ENCODE measurements at places on chromosomes 5 and 9.

DNA sequence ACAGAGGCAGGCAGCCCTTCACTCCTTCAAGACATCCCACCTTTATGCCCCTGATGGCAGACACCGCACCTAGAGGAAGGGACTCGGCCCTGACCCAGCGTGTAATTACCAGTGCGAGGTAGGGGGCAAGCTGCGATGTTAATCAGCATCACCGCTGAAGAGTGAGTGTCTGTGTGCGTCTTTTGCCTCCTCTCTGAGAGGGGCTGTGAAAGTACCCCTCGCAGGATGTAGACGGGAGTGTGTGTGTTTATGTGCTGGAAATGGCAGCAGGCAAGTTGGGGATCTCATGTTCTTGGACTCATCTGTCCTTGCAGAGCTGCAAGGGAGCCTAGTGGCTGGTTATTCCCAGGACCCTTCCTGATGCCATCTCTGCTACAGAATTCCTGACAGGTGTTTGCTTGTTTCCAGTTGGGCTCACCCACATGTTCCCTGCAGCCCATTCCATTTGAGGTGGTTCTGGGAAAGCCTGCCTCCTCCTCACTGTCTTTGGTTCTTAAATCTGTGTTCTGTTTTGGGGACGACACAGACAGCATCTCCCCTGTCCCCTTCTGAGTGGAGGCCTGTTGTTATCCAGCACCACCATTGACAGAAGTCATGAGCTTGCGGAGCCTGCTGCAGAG is 70.5 kb downstream of the ZNF618 start:
- DNase-seq = no peak

- no peak for DNase-seq
These were observed 17.8 kb upstream of the SLC25A51 start for GRCh38 chr9:37921546-37922300.

- DNase-seq = no peak
These were observed 730.1 kb downstream of the NR2F1-AS1 start for GRCh38 chr5:92850886-92851285.

- no peak for DNase-seq
These were observed 2353.8 kb downstream of the MAT2B start for GRCh38 chr5:165859251-165859650.

DNA sequence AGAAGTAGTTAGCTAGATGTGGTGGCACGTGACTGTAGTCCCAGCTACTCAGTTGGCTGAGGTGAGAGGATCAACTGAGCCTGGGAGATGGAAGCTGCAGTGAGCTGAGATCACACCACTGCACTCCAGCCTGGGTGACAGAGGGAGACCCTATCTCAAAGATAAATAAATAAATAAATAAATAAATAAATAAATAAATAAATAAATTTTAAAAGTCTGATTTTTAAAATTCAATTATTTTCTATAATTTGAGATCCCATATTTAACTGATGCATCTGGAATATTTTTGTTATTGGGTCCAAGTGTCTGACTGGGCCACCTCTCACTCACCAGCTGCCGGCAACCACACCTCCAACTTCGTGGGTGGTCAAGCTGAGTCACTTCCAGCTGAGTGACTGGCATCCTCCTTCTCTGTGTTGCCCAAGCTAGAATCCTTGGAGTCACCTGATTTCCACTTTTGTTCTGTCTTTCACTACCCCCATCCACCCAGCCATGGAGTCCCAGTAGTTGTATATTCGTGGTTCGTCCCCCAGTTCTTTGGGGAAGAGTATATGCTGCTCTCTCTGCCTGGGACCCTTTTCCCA is 70.9 kb downstream of the EGFLAM start:
- no peak for DNase-seq

GRCh38 chr9:88927510-88927909 is 63.8 kb upstream of the S1PR3 start:
- no peak for DNase-seq

- DNase-seq = no peak
These were observed 124.0 kb downstream of the ESM1 start for GRCh38 chr5:54861212-54861894.

- no peak for DNase-seq
These were observed 3.6 kb downstream of the RIC1 start for GRCh38 chr9:5632540-5632939.

DNA sequence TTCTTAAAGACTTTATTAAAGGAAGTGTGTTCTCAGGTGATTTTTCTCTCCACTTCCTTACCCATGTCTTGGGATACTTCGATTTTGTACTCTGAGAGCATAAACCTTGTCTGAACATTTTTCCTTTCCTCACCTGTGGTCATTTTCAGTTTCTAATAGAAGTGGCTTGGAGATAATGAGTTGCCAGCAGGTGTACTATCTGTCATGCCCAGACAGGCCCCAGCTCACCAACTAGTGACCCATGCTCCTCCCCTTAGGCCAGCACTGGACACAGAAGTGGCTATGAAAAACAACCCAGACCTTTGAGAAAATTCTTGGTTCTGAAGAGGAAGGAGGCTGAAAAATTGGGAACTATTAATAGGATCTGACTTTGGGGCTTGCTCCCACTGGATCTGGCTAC is 49.2 kb upstream of the SMIM32 start:
- no peak for DNase-seq

DNA sequence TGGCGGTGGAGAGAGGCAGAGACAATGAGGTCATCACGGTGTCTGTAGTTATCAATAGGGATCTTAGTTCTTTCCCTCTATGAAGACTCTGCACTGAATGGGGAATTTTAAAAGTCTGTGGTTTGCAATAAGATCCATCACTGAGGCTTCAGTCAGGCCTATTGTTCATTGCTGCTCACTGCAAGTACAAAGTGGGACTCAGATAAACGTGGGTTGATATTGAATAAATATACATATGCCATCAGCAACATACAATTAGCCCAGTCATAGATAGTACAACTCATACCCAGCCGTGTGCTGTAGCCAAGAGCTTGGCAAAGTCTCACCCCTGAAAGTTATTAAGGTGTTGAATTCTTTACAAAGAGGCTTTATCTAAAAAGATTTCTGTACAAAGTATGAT is 88.4 kb downstream of the ENC1 start:
- no peak for DNase-seq

DNA sequence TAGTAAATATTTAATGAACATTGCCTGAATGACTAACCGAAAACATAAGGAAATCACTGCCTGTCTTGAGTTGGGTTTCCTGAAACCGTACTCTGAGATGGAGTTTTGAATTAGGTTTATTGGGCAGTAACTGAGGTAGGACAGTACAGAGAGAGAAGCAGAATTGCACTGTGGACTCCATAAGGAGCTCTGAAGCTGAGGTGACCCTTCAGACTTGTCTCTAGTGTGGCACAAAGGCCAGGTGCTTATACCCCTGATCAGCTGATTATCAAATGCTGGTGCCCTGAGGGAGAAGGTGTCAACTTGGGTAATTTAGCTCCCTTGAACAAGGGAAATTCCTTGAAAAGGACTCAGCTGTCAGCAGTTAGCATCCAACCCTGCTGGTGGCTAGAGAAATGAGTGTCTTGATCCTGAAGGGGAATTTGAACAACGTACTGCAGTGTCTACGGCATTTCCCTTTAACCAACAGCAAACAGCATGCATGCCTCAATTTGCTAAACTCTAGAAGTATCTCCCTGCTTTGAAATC is 135.0 kb upstream of the SMARCA2 start:
- no peak for DNase-seq

DNA sequence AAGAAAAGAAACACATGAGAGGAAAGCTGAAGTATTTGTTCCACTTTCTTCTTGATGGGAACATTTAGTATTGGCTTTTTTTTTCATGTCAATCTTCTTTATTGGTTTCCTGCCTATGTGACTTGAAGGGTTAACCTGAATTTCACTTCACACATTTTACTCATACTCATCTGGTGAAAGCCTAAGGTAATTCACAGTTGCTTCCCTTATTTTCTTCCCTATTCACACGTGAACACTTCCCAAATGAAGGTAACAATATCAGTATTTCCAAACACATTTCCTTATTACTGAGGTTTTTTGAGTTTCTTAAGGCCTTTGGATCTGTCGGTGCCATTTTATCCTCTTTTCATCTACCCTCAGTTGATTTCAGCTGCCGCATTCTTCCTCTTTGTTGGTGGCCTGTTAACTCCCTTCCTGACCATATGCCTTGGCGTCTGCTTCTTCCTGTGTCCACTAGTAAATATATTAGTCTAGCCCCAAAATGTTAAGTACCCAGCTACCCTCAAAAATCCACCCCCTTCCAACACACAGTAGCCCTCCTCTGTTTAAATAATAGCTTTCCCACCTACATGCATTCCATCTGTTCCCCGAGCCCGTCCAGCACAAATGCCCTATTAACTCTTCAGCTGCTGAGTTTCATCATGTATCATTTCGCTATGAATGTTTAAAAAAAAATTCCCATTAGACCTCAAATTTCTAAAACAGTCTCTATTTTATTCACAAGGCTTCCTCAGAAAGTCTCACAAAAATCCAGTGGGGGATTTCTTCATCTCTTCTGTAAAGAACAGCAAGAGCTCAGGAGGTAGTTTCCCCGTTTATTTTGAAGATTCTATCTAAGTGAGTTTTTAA is 97.3 kb downstream of the USP20 start:
- DNase-seq = no peak

DNA sequence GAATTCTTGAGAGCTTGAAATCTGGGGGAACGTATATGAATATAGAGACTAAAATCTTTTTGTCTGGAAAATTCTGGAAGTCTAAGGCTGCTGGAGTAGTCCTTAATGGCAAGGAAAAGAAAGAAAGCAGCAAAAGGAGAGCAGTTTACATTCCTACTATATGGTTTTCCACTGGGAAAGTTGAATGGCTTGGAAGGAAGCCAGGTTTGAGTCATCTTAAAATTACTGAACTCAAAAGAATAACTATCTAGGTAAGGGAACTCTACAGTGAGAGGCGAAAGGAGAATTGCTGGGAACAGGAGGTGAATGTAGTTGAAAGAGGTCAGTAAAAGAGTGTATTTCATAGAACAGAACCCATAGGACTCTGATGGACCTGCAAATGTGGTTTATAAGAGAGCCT is 258.1 kb upstream of the EDIL3 start:
- no peak for DNase-seq

DNA sequence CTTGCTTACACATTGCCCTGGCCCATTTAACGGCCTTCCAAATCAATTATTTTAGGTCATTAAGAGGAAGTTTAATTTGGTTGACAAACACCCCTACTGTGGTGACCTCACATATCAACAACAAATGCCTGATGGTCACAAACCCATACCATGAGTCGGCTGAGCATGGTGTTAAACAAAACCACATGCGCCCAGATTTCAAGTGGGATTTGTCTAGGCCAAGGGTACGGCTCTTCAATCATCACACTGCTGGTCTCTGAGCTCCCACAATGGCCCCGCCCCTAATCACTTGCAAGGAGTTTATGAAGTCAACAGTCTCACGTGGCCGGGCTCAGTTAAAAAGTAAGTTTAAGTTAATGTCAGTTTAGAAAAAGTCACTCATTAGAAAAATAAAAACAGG is 243.8 kb downstream of the CRB2 start:
- no peak for DNase-seq

DNA sequence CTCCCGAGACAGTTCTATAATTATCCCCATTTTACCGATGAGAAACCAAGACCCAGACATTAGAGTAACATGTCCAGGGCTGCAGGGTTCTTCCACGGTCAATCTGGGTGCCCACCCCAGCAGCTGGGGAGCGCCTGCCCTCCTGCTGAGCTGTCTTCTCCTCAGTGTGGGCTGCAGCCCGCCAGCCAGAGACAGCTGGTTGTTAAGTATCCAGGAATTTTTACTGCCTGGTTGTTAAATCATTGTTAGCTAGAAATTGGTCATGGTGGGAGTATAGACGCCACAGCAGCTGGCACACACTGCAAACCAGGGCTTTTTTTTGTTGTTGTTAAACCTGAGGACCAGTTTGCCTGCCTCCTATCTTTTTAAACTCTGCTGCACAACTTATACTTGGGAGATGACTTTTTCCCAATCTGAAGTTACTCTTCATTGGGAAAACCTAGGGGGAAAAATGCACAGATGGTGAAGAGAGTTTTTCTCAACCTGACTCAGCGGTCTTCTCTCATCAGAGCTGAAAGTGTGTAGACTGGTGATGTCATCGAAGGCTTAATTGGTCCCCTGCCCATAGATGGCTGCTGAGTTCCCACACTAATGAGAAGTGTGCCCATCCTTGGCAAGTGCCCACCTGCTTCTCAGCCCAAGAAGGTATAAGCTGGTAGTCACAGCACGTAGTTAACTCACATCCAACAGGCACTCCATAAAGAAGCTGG is 208.6 kb downstream of the DRD1 start:
- DNase-seq = no peak

DNA sequence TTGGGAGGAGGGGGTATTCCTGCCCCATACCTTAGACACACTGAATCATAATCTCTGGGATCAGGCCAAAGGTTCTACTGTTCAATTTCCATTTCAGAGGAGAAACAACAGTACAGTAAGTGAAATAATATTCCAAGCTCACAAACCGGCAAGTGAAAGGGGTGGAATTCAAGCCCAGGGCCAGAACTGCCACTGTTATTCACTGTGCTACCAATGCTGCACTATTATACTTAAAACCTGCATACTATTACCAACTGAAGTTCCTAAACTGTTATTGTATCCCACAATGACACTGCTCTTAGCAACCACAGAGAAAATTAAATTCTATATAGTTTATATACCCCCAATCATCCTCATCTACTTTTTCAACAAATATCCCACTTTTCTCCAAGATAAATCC is 24.6 kb downstream of the SSBP2 start:
- DNase-seq = no peak

- no peak for DNase-seq
These were observed 317.1 kb upstream of the CLINT1 start for GRCh38 chr5:158175934-158176481.

DNA sequence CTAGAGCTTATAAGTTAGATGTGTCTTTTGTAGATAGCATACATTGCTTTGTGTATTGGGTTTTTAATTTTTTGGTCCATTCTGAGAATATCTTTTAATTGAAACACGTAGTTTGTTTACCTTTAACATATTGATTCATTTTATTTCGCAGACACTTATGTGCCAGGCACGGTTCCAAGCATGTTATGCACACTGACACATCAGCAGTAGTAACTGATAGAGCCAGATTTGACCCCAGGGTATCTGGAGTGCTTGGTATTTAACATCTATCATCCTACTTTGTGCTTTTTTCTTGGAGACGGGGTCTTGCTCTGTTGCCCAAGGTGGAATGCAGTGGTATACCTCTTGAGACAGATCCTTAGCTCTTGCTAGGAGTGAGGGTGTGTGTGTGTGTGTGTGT is 71.9 kb downstream of the USP20 start:
- no peak for DNase-seq

DNA sequence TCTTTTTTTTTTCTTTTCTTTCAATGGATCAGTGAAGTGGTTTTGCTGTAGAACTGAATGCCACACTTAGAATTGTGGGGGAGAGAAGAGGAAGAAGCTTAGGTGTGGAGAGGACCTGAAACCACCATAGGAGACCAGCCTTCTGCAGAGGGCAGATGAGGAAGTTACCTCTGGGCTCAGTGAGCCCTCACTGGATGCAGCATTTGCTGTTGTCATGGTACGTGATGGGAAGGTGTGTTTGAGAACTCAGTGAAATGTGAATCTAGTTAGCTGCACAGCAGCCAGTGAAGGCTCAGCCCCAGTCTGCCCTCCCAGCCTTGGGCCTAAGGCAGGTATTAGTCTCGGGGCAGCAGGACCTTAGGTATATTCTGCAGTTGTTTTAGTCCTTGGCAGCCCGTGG is 17.5 kb downstream of the CYFIP2 start:
- no peak for DNase-seq

- DNase-seq = no peak
These were observed 110.9 kb upstream of the GPR151 start for GRCh38 chr5:146626936-146627335.

GRCh38 chr5:97454015-97454414 is 271.0 kb upstream of the RIOK2 start:
- no peak for DNase-seq

GRCh38 chr9:85136987-85137386 is 467.5 kb downstream of the NTRK2 start:
- DNase-seq = no peak
